ENCODE measurements at places on chromosomes 2 and 18.

- no peak for DNase-seq
Measured at GRCh38 chr2:61282104-61282590, 120.2 kb downstream of the C2orf74 start.

DNA sequence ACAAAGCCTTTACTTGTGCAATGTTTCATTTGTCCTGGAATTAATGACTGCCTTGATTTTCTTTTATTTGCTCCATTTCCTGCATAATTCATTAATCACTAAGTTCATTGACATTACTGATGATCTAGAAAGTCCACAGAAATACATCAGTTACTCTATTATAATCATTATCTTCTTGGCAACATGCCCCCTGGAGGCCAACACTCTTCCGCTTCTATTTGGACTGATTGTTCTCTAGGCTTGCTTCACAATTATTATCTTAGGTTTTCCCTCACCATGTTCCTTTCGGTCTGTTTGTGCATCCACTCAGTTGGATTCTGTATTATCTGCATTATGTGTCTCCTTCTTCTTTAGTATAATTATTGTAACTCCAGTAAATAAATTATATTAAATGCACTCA, 461.0 kb upstream of the CDH2 start:
- no peak for DNase-seq

GRCh38 chr18:72871091-72871490, 3.3 kb upstream of the NETO1 start:
- DNase-seq, result no peak

DNA sequence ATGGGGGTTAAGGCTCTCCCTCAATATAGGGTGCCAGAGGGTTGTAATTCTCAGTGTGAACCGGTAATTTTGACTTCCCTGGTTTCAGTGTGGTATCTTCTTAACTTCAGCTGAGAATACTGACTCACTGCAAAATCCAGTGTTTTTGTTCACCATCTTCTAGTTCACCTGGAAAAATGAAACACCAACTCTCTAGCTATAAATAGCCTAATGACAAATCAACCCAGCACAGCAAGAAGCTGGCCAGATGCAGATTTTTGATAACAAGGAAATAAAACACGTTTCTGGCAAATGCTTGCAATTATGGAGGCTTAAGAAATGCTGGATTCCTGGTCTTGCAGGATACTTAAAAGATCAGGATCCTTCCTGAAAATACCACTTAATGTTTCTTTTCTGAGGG, 192.3 kb downstream of the CLIP4 start:
- no peak for DNase-seq

DNA sequence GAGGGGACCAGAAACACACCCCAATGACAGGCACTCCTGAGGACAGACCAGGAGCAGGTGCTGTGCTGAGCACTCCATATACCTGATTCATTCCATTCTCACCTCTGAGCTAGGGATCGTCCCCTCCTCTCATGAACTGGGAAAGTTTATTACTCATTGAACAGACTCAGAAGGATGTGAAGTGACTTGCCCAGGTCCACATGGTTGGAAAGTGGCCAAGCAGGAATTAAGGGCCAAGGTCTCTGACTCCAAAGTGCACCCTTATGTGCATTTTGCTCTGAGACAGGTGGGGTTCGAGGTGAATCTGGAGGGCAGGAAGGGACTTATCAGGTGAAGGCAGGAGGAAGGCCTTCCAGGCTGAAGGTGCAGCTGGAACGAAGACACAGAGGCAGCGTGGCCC, 25.1 kb upstream of the PLB1 start:
- DNase-seq, result no peak

GRCh38 chr2:222944552-222944951, 83.7 kb downstream of the ACSL3 start:
- DNase-seq, result no peak

DNA sequence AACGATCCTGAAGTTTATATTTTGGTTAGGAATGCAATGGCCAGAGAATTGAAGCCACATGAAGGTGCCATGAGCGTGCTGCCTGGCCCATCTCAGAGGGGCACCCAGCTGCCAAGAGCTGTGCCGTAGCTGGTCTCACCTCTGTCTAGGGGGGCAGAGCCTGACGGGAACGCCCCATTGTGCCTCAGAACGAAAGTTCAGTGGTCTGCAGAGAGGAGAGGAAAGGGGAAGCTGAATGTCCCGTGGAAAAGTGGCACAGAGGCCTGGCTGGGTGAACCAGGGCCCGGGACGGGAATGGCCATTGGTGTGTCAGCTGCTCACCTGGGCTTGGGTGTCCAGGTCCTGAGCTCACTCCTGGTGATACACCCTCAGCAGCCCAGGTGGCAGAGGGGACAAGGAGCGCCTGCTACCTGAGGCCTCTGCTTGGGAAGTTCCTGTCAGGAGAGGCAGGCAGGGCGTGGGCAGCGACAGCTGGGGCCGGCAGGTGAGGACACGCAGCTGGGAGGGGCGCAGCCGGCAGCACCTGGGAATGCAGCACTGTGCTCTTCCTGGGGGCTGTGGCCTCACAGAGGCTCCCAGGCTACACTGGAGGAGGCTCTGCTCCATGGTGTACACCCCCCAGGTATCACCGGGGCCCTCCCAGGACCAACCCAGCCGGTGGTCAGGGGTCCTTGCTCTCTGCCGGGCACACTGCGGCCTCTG, 67.3 kb downstream of the PARD6G start:
- DNase-seq, result no peak

- DNase-seq, result peak; percentile 42
Measured at GRCh38 chr2:6877402-6878304, at the start of gene RSAD2. TSS of gene RSAD2 (plus strand) at chr2:6877777. CDS start at chr2:6877801, 24 bp downstream.

- no peak for DNase-seq
Measured at GRCh38 chr2:169748319-169748718, 14.7 kb downstream of the KLHL23 start.

- DNase-seq, result no peak
Measured at GRCh38 chr2:8676191-8676920, 5.5 kb upstream of the ID2 start.

DNA sequence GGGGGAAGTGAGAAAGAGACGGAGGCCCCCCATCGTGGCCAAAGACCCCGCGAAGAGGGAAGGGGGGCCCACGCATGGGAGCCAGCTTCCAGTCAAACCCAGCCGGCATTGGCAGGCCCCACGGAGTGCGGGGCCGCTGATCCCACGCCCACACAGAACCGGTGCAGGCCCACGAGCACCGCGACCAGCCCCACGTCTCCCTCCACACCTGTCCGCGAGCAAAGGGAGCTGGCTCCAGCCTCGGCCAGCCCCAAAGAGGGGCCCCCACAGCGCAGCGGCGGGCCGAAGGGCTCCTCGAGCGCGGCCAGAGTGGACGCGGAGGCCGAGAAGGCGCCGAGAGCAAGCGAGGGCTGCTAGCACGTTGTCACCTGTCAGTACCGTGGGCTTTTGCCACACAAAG, 125.0 kb upstream of the TWIST2 start:
- DNase-seq, result no peak

DNA sequence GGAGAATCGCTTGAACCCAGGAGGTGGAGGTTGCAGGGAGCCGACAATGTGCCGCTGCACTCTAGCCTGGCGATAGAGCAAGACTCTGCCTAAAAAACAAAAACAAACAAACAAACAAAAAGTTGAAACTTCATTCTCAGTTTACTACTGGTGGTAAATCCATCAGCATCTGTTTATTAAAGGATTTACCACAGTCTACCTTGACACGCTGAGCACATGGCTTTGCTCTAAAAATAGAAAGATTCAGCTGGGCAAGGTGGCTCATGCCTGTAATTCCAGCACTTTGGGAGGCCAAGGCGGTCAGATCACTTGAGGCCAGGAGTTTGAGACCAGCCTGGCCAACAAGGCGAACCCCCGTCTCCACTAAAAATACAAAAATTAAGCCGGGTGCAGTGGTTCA, 201.3 kb downstream of the TGIF1 start:
- no peak for DNase-seq

GRCh38 chr2:182625814-182626213, 90.2 kb upstream of the DNAJC10 start:
- DNase-seq, result no peak

GRCh38 chr18:2482706-2483475, 88.4 kb downstream of the METTL4 start:
- no peak for DNase-seq

DNA sequence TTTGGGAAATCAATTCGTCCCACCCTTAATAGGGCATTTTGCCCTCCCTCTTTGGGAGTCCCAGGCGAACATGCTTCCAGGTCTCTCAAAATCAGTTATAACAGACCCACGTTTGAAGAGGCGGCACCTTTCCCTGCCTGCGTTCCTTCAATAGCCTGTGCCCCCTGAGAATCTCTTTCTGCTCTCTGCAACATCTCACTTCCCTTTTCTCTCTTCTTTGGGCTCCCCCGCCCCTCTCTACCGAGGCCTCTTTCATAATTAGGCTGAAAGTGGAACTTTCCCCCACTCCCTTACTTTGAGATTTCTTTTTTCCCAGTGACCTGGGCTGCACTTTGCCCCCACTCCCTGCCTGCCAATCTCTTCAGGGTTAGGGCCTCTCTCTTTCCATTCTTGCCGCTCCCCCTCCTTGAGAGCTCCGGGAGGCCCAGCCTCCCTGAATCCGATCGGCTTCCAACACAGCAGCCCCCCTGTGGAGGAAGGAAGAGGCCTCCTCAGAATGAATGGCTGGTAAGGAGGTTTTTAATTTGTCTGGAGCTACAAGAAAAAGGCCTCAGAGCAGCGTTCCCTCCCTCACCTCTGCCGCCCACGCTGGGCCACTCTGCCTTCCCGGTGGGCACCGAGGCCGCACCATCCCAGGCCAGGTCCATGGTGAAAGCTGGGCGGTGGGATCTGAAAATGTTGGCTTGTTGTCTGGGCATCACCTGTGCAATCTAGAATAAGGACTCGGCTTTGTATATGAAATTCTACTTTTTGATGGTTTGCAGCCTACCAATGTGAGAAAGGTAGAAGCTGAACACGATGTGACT, 162.6 kb upstream of the SIX3 start:
- DNase-seq, result no peak

DNA sequence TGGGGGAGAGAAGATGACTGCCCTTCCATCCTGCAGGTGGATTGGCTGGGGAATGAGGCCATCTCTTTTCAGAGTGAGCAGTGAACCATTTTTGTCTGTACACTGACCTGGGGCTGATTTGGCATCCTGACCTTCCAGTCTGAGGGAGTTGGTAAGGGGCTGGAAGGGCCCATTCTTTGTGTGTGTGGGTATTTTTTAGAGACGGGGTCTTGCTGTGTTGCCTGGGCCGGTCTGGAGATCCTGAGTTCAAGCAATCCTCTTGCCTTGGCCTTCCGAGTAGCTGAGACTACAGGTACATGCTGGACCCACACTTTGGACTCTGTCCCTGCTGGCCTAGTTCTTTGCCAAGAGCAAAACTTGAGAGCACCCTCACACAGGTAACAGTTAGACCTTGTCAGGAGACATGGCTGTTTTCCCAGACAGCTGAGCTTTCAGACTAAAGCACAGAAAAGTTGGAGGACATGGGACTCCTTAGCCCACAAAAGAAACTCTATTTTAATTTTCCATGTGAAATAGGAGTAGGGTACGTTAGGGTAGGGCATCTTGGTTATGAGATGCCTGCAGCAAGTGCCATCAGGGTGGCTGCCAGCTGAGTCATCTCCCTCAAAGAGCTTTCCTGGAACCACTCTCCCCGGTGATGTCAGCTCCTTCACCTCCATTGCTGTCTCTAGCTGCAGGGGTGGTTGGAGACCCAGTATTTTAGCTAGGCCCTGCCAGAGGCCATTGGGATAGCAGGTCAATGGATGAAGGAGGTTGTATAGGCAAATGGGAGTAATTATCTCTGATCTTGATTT, 60.7 kb downstream of the DGKD start:
- DNase-seq, result peak; percentile 69

GRCh38 chr2:10165861-10166675, 43.5 kb downstream of the RRM2 start:
- no peak for DNase-seq

- no peak for DNase-seq
Measured at GRCh38 chr2:216713691-216714336, 18.5 kb upstream of the IGFBP5 start.

DNA sequence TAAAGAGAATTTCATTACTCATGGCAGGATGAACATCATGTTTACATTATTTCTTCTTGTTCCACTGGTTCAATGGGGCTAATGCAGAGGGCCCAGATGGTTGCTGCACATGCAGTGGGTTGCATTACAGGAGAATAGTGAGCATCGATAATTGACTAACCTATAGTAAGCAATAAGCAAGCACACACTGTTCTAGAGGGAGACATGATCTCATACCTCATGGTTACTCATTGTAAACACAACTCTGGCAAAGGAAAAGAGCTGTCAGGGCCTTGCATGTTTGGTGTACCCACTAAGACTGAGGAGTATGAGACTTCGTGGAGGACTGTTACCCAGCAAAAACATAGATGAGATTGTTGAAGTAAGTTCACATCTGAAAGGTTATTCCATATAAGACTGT, 885.6 kb upstream of the VRK2 start:
- DNase-seq, result no peak

DNA sequence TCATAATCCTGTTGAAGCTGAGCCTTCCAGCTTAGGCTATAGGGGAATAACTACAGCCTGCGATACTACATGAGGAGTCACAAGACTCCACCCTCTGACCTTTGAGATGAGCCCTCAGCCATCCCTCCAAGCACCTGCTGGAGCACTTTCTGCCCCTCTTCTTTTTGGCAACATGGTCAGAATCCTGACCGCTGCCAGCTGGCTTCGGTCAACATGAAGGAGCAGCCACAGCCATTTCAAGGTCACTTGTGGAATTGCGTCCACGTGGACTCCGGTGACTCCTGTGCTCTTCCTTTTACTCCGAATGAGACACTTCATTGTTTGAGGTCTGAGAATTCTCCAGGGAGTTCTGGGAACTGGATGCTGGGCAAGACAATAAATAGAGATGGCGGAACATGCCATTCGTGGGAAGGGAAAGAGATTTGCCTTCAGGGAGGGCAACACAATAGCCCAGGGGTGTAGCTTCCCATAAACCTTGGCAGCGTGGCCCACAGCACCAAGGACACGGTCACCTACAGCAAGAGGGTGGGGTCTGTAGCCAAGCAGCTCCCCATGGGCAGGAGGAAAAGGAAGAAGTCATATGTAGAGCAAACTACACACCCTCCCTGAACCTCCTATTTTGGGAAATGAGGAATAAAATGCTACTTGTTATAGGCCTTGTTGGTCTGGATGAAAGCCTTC, 73.3 kb upstream of the PPP1CB start:
- DNase-seq, result no peak

DNA sequence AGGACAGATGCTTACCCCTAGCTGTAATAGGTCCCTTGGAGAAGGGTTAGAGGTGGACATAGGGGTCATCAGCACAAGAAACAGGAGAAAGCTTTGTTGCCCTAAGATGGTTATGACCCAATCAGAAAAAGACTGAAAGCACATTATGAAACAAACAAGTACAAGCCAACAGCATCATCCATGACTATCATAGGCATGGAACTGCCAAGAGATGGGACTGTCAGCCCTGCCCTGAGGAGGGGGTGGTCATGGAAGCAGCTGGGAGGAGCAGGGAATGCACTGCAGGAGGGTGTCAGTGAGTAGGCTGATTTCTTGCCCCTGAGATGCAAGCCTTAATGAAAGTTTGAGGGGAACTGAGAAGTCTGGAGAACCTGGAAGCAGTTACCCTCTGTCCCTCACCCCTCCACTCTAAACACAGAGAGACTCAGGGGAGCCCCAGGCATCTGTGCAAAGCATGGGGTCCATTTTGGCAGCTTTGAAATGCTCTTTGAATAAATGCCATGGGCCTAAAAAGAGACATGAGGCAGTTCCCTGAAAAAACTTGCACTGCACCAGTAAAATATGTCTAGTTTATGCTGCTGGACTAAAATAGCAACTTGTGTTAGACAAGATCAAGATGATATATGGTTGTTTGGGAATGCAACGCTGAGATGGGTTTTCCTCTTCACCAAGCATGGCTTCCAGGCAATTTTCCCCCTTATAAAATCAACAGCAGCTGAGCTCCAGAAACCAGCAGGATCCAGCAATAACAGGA, 122.7 kb upstream of the ZFP36L2 start:
- DNase-seq, result no peak

Data from activated CD4-positive, alpha-beta T cell treated with anti-CD3 and anti-CD28 coated beads for 4 hours (primary cell).